H1 (cell line): ENCODE measurements at places on chromosomes 13 and 19. TPM values are rescaled to one million over a fixed set of nuclear protein-coding genes. Genes with fewer than 3 reads are reported as not detected.

Gene HPN
- total RNA-seq, result 12.3 and 14.7 TPM in 2 replicates

Gene RASAL3
- total RNA-seq, result 0.19 TPM in 2 replicates

Gene LPAR2
- 47.1 and 47.6 TPM in 2 replicates for total RNA-seq

Gene CRLF1
- total RNA-seq, result 9.5 and 10.3 TPM in 2 replicates

- DNase-seq, result no peak
Observed at GRCh38 chr19:39335168-39335548, 685 bp downstream of the GMFG start.
